Posterior cingulate gyrus (tissue), 11 donors: ENCODE measurements at places on chromosomes 12 and 14.

DNA sequence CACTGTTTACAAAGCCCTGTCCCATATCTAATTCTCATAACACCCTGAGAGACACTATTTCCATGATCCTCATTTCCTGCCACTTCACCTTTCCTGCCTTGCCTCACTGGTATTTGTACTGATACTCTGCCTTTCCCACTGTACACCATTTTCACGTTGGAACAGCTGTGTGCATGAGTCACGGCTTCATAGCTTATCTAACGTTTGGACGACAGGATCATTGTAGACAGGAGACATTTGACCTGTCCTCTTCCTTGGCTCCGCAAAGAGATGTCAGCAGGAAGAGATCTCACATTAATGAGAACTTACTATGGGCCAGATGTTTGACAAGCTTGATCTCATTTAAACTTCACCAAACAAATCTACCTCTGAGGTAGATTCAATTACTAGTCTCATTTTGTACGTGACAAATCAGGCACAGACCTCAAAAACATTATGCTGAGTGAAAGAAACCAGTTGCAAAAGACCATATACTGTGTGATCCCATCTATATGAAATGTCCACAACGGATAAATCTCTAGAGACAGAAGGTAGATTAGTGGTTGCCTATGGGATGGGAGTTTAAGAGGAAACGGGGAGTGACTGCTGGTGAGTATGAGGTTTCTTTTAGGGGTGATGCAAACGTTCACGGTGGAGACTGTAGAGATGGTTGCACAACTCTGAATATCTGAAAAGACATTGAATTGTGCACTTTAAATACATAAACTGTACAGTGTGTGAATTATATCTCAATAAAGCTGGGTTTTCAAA, 71.2 kb downstream of the KCNK13 start:
- DNase-seq, result no peak

GRCh38 chr12:27158297-27158696, 75.9 kb upstream of the C12orf71 start:
- no peak for DNase-seq

- DNase-seq, result no peak
These were observed 174.8 kb upstream of the RTL1 start for GRCh38 chr14:101078170-101078891.

GRCh38 chr12:109538191-109538863, 35.0 kb downstream of the MMAB start:
- DNase-seq, result no peak

GRCh38 chr12:108305991-108306501, 33.1 kb downstream of the CMKLR1 start:
- DNase-seq, result no peak

- DNase-seq, result no peak
These were observed 1.7 kb downstream of the CYP27B1 start for GRCh38 chr12:57765003-57765697.

DNA sequence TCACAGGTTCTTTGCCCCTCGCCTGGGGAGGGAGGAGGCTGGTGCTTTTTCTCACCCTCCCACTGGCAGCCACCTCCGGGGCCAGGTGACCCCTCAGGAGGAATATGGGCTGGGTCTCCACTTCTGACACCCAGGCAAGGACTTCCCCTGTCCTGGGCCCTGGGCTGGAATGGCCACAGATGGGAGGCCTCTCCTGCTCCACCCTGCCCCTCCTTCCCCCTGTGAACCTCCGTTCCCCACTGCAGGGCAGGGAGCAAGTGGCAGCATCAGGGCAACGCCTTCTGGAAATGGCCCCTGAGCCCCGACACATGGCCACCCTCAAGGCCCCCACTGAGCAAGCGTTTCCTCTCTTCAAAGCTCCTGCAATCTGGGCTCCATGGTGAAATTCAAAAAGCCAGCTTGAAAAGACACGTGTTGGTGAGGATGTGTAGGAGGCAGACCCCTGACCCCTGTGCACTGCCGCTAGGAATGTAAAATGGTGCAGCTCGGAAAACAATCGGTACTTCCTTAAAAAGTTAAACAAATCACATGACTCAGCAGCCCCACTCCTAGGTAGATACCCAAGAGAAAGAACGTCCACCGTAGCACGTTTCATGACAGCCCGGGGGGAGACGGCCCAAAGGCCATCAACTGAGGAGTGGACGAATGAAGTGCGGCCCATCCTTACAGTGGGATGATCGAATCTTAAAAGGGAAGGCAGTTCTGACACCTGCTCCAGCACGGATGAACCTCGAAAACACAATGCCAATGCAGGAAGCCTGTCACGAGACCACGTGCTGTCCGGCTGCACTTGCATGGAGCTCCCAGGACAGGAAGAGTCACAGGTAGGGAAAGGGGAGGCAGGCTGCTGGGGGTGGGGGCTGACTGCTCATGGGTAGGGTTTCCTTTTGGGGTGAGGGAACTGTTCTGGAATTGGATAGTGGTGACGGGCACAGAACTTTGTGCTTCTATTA, 11.5 kb downstream of the XRCC3 start:
- no peak for DNase-seq

DNA sequence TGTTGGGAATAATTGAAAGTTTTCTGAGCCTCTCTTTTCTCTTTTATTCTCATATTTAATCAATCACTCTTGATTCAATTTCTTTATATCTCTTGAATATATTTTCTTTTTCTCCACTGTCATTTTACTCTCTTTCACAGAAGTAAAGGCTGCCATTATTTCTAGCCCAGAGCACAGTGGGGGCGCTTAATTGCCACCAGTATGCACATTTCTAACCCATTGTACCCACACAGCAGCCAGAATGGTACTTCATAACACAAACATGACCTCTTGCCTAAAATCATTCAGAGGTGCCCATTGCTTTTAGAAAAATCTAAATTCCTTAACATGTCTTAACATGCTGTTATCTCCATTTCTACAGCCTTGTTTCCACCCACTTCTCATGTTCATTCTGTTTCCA, 190.2 kb upstream of the LMO3 start:
- no peak for DNase-seq

- DNase-seq, result no peak
These were observed 176.4 kb upstream of the RPH3A start for GRCh38 chr12:112615196-112615595.

GRCh38 chr12:8449355-8449859, 6.4 kb upstream of the CLEC6A start:
- DNase-seq, result no peak

GRCh38 chr14:53376064-53376463, 222.9 kb upstream of the DDHD1 start:
- no peak for DNase-seq

DNA sequence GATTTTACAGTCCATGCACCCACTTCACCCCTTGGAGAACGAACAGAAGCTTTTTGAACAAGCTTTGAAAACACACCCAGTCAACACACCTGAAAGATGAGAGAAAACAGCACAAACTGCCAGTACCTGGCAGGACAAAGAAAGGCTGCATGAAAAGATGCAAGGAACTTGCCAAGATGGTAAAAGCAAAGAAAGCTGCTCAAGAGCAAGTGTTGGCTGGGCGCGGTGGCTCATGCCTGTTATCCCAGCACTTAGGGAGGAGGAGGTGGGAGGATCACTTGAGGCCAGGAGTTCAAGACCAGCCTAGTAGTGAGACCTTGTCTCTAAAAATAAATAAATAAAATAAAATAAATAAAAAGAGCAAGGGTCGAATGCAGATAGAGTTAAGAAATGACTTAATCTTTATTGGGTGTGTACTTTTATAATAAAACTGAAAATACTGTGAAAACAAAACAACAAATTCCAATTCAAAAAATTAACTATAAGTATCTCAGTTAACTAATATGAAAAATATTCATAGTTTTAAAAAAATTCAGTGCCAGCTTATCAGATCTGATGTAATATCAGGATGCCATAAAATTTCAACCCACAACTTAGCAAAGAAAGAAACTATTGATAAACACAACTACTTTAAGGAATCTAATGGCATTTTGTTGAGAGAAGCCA, 59.2 kb downstream of the HECTD4 start:
- no peak for DNase-seq

DNA sequence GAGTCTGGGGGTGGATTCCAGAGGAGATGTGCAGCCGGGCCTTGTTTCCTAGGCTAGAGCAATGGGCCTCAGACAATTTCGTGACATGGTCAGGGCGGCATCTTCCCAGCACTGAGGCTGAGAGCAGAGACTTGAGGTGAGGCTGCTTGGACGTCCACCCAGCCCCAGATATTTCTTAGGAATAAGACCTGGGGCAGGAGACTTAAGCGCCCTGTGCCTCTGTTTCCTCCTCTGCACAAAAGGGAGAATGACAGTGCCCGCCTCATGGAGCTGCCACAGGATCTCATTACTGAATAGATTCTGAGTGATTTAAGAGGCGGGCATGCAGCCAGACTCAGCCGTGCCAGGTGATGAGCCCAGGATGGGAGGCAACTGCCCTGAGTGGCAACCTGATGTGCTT, 297.9 kb upstream of the SFSWAP start:
- no peak for DNase-seq

- no peak for DNase-seq
These were observed 324.2 kb downstream of the ZFP36L1 start for GRCh38 chr14:68468437-68469207.

GRCh38 chr14:92731622-92732115, 16.8 kb downstream of the LGMN start:
- no peak for DNase-seq

DNA sequence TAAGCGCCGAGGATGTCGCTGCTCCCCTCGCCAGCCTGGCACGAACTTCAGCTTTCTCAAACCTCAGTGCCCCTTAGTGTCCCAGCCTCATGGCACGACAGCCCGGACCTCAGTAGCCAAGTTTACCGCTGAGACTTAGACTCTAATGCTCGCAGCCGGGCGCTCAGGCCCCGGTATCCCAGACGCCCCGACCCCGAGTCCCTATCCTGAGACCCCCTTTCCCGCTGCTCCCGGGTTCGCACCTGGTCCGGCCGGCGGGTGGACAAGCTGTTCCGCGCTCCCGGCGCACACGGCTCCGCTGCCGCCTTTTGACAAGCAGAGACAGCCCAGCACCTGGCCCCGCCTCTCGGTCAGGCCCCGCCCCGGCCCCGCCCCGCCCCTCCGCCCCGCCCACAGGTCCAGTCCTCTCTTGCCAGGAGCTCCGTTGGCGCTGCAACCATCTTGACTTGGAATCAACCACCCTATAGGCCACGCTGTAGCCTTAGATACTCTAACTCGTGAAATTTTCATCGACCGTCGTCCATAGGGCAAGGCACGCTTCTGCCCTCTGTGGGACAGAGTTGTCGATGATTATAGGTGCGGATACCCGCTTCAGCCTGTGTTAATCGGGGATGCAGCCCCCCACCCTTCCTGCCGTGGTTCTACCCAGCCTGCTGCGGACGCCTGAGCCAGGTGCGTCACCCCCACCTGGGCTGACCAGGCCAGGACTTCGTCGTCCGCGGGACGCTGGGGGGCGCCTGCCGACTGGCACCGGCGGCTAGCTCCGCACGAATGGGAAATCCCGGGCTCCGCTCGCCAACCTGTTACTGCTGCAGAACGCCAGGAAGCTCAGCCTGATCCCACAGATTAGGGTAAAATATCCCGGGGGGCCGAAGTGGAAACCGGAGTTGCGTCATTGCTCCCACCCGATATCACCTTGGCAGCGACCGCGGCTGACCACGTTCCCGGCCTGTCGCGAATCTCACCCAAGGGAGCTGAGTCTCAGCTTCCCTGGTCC, at the start of gene VDR:
Gene VDR, minus strand, starts transcription at position 282 of the 997 bp plus-strand sequence. CDS start 25,881 bp downstream, outside the sequence.
- DNase-seq, result no peak

GRCh38 chr14:101736071-101736470, 25.4 kb upstream of the PPP2R5C start:
- DNase-seq, result no peak

DNA sequence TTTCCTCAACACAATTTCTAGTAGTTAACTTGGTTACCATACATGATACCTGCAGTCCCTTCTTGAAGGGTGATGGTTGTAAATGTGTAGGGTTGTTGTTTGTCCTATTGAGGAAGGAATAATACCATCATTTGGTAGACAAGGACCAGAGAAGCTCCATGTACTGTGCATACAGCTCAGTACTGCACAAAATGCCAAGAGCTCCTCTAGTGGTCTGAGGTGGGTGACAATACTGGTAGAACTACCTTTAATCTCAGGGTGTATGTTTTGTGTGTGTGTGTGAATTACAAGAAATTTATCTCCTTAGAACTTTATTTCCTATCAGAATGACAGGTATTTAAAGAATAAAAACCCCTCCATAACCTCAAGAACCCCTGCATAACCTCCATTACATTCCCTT, 575.3 kb downstream of the TMTC2 start:
- DNase-seq, result no peak

GRCh38 chr12:117100851-117101673, 1.8 kb upstream of the TESC start:
- DNase-seq, result no peak

- DNase-seq, result no peak
These were observed at the start of gene CLEC7A for GRCh38 chr12:10130042-10130441. CLEC7A (minus strand) TSS chr12:10130199; CDS start chr12:10130082, 117 bp downstream.

DNA sequence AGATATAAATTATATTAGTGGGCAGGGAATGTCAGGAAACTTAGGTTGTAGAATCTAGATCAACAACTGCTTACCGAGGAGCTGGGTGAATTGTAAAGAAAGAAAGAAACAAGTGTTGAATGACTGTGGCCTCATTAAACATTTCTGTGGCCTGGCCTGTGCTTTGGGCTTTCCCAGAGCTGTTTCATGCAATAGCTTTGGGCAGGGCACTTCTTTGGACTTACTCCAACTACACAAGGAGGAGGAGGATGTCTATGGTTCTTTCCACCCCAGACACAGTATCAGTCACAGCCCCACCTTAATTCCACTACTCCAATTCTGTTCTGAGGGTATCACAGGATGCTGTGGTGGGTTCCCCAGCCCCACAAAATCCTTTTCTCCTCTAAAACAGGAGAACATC, 38.0 kb downstream of the DPF3 start:
- DNase-seq, result no peak

DNA sequence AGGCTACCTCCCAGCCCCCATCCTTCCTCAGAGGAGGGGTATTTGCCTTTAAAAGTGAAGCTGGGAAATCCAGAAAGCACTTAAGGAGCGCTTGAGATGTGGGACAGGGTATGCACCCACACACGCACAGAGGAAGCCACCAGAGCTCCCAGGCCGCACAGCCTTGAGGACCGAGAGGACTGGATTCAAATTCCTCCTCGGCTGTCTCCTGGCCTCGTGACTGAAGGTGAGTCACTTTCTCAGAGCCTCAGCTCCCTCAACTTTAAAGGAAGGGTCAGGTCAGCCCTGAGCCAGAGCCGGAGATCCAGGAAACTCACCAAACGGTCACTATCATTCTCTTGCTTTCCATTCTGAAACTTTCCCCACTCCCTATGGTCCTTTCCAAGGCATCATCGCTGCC, 37.6 kb downstream of the BCL11B start:
- DNase-seq, result peak; percentile 56
